ENCODE measurements at places on chromosomes 7 and 10.

- no peaks in the 10 kb centered on the region for H3K27me3 ChIP-seq
- H3K27ac ChIP-seq = no peak overlapping the region
- H3K4me1 ChIP-seq = no peaks in the 10 kb centered on the region
These were observed 62.9 kb downstream of the CCSER2 start for GRCh38 chr10:84391326-84391725.

- peak; percentile 97 for DNase-seq
- H3K36me3 ChIP-seq = peaks cover 37% of the 10 kb centered on the region
- peak within 1 kb of the TSS; percentile 88 for H3K27ac ChIP-seq
- peak within 1 kb of the TSS; percentile 92 for H3K4me3 ChIP-seq
- H3K4me1 ChIP-seq = peaks cover 45% of the 10 kb centered on the region
These were observed at the start of gene SMNDC1 for GRCh38 chr10:110304780-110305421. SMNDC1 (minus strand) TSS chr10:110304920; CDS start chr10:110303587, 1,333 bp downstream.

DNA sequence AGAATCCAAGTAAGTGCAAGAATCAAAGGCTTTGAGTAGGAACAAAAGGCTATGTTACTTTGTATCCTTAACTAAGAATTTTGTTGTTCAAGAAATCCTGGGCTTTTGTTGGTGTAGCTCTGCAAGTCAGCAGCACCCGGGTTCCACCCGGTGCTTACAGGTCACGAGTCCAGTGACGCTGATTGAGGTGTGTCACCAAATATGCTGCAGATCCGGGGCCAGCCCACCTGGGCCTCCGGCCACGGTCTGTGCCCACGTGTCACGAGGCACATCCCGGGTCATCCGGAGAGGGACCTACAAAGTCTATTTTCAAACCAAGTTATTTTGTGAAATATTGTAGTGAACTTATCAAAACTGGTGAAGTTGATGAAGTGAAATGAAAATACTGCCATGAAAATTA lies 103.1 kb downstream of the MGMT start:
- H3K4me1 ChIP-seq = no peaks in the 10 kb centered on the region
- H3K27me3 ChIP-seq = no peaks in the 10 kb centered on the region
- no peak overlapping the region for H3K4me3 ChIP-seq
- H3K36me3 ChIP-seq = peaks cover 8% of the 10 kb centered on the region
- DNase-seq = no peak
- H3K27ac ChIP-seq = no peak overlapping the region

GRCh38 chr10:11823989-11824346 lies 812 bp downstream of the PROSER2 start:
- H3K36me3 ChIP-seq = no peaks in the 10 kb centered on the region
- H3K27me3 ChIP-seq = peaks cover 47% of the 10 kb centered on the region
- H3K4me1 ChIP-seq = peaks cover 13% of the 10 kb centered on the region

DNA sequence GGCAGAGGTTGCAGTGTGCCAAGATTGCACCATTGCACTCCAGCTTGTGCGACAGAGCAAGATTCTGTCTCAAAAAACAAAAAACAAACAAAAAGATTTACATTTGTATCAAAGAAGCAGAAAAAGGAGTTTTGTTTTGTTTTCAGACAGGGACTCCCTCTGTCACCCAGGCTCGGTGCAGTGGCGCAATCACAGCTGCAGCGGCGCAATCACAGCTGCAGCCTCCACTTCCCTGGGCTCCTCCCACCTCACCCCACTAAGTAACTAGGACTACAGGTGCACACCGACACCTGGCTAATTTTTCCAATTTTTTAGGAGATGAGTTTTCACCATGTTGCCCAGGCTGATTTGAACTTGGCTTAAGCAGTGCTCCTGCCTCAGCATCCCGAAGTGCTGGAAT lies 1.8 kb downstream of the ARMC10 start:
- no peak overlapping the region for H3K27ac ChIP-seq
- no peak overlapping the region for H3K4me3 ChIP-seq
- no peak for DNase-seq
- no peaks in the 10 kb centered on the region for H3K36me3 ChIP-seq
- H3K27me3 ChIP-seq = no peaks in the 10 kb centered on the region
- peaks cover 28% of the 10 kb centered on the region for H3K4me1 ChIP-seq

- H3K4me1 ChIP-seq = no peaks in the 10 kb centered on the region
- no peak overlapping the region for H3K4me3 ChIP-seq
- DNase-seq = no peak
- H3K27me3 ChIP-seq = no peaks in the 10 kb centered on the region
- no peak overlapping the region for H3K27ac ChIP-seq
These were observed 654.2 kb downstream of the REEP3 start for GRCh38 chr10:64175271-64175962.

GRCh38 chr7:9240001-9240400 lies 806.6 kb downstream of the NXPH1 start:
- no peak overlapping the region for H3K4me3 ChIP-seq
- H3K4me1 ChIP-seq = no peaks in the 10 kb centered on the region
- H3K27me3 ChIP-seq = no peaks in the 10 kb centered on the region
- H3K36me3 ChIP-seq = no peaks in the 10 kb centered on the region
- H3K27ac ChIP-seq = no peak overlapping the region
- DNase-seq = no peak

DNA sequence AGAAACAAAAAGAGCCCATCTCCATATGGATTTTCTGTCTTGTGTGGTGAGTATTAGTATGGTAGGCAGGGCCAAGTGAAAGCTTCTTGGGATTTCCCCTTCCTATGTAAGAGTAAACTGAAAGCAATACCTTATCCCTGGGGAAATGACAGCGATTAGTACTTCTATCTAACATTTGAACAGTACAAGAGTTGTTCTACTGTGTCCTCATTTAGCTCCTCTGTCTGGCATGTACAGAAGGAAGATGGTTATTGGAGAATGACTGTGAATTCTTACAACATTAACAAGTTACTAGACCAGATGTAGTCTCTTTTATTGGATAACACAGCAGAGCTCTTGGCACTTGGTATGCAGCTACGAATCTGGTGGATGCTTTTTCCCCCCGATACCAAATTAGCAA lies 17.9 kb upstream of the TRIL start:
- H3K4me1 ChIP-seq = no peaks in the 10 kb centered on the region
- no peak for DNase-seq
- H3K27ac ChIP-seq = no peak overlapping the region
- H3K4me3 ChIP-seq = no peak overlapping the region
- H3K27me3 ChIP-seq = no peaks in the 10 kb centered on the region

GRCh38 chr7:142711196-142711595 lies 38.1 kb upstream of the PRSS1 start:
- H3K27ac ChIP-seq = no peak overlapping the region
- H3K4me3 ChIP-seq = no peak overlapping the region
- H3K4me1 ChIP-seq = no peaks in the 10 kb centered on the region
- H3K27me3 ChIP-seq = no peaks in the 10 kb centered on the region

GRCh38 chr10:51972733-51973346 lies 273.4 kb upstream of the CSTF2T start:
- no peaks in the 10 kb centered on the region for H3K27me3 ChIP-seq
- H3K4me3 ChIP-seq = no peak overlapping the region
- H3K36me3 ChIP-seq = no peaks in the 10 kb centered on the region

DNA sequence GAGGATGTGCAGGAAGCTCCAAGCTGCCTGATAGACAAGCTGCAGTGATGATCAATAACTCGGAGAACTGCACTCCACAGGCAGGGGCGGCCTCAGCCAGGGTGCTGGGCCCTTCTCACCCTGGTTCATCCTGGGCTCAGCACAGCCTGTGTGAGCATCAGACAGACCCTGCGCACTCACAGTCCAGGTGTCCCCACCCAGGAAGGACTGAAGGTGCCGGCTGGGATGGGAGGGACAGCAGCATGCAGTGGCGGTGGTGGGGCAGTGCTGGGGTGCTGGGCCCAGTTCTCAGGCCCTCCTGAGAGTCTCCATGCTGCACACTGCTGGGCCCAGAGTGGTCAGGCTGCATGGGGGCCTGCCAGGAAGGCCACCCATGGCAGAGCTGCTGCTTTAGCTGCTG lies 74.1 kb downstream of the ITIH5 start:
- no peak overlapping the region for H3K27ac ChIP-seq
- H3K27me3 ChIP-seq = no peaks in the 10 kb centered on the region
- no peaks in the 10 kb centered on the region for H3K4me1 ChIP-seq
- DNase-seq = no peak

All from DND-41 (cell line).